ENCODE measurements at places on chromosomes 5 and 9.
A peak's percentile ranks its signal among the peaks of the same experiment; 100 is the strongest.

DNA sequence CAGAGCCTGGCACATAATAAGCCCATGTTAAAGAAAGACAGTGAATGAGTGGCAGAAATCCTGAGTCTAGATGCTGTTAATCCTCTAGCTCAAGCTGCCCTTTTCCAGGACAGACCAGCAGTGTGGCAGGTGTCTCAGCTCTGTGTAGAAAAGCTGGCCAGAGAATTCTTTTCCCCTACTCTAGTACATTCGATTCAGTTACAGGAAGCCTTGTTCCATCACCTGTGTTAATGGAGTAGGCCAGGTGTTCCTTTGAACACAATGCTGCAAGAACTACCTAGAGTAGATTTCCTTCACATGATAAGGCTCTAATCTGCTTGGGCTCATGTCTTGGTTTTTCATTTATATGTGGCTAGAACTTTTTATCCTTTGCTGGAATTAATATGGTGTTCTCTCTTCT lies 52.5 kb downstream of the NUP214 start:
- H3K27me3 ChIP-seq: no peaks in the 10 kb centered on the region
- peaks cover 44% of the 10 kb centered on the region for H3K36me3 ChIP-seq
- peaks cover 16% of the 10 kb centered on the region for H3K4me1 ChIP-seq

DNA sequence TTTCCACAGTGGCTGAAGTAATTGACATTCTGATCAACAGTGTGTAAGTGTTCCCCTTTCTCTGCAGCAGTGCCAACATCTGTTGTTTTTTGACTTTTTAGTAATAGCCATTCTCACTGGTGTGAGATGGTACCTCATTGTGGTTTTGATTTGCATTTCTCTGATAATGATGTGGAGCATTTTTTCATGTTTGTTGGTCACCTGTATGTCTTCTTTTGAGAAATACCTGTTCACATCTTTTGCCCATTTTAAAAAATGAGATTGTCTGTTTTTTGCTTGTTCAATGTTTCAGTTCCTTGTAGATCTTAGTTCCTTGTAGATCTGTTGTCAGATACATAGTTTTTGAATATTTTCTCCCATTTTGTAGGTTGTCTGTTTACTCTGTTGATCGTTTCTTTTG lies 162.5 kb upstream of the PITX1 start:
- H3K27me3 ChIP-seq: peaks cover 56% of the 10 kb centered on the region
- no peak for DNase-seq
- H3K4me1 ChIP-seq: no peaks in the 10 kb centered on the region
- H3K36me3 ChIP-seq: no peaks in the 10 kb centered on the region
- H3K27ac ChIP-seq: no peak overlapping the region

- H3K4me3 ChIP-seq: peak overlapping the region; percentile 93
- no peak for DNase-seq
- H3K36me3 ChIP-seq: peaks cover 61% of the 10 kb centered on the region
- H3K27me3 ChIP-seq: no peaks in the 10 kb centered on the region
- peak overlapping the region; percentile 84 for H3K27ac ChIP-seq
Observed at GRCh38 chr5:177300951-177301350, 2.6 kb downstream of the RAB24 start.

DNA sequence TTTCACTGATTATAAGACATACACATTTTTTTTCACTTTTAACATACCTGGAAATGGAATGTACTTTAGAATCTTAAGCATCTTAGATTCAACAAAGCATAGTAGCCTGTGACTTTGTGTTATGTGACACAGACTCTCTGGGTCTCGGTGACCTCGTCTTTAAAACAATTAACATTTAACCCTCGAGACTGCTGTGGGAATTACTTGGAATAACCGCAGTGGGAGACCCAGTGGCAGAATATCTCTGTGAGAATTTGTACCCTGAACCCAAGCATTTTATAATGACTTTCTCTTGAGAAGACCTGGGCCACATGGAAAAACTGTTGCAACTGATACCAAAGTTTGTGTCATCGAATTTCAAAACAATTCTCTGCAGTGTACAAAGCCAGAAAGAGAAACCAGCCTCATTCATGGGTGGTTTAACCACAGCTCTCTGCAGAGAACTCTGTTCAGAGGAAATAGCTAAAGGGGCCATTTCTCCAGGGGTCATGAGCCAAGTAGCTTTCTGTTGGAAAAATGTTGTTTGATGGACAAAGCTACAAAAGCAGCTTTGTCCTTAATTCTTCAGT lies 10.0 kb upstream of the RETREG1 start:
- peak; percentile 43 for DNase-seq
- peak overlapping the region; percentile 45 for H3K27ac ChIP-seq
- H3K4me1 ChIP-seq: peaks cover 43% of the 10 kb centered on the region
- H3K36me3 ChIP-seq: no peaks in the 10 kb centered on the region
- H3K27me3 ChIP-seq: no peaks in the 10 kb centered on the region
- peak overlapping the region; percentile 28 for H3K4me3 ChIP-seq

GRCh38 chr5:122902263-122902662 lies 56.9 kb downstream of the SNX24 start:
- H3K27ac ChIP-seq: no peak overlapping the region
- peaks cover 12% of the 10 kb centered on the region for H3K4me1 ChIP-seq
- no peaks in the 10 kb centered on the region for H3K36me3 ChIP-seq
- DNase-seq: no peak
- no peak overlapping the region for H3K4me3 ChIP-seq

DNA sequence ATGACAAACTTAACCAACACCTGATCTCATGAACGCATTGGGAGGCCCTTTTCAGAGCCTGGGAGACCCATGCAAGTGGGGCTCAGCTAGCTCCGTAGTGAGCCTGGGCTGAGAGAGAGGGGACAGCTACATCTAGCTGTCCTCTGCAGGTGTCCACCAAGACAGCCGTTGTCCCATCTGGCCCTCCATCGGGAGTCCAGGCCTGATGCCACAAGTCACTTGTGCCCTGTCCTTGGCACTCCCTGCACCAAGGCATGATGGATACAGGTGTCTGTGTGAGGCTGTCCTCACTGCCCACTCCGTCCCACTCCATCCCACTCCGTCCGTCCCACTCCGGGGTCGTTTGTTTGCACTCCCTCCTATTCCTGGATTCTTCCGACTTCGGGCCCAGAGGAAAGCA lies 2.5 kb upstream of the EDF1 start:
- no peak for DNase-seq
- H3K4me3 ChIP-seq: peak overlapping the region; percentile 67
- H3K27ac ChIP-seq: no peak overlapping the region
- H3K36me3 ChIP-seq: peaks cover 10% of the 10 kb centered on the region

DNA sequence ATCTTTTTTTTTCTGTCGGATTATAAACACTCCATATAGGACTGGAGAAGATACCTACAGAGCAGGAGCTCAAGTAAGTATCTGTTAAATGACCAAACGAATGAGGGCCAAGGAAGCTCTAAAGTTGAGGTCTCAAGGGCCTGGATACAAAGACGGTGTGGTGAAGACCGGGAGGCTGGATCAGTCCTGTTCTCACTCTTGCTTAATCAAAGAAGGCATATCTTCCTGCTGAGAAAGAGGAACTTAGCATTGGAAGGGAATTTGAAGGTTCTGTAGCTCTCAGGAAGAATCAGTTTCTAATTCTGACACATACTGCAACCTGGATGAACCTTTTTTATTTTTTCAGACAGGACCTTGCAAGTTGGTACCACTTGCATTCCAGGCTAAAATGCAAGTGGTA lies 28.3 kb upstream of the PAX5 start:
- peaks cover 40% of the 10 kb centered on the region for H3K27me3 ChIP-seq
- no peaks in the 10 kb centered on the region for H3K36me3 ChIP-seq
- H3K4me1 ChIP-seq: no peaks in the 10 kb centered on the region
- DNase-seq: no peak
- H3K4me3 ChIP-seq: no peak overlapping the region
- no peak overlapping the region for H3K27ac ChIP-seq

DNA sequence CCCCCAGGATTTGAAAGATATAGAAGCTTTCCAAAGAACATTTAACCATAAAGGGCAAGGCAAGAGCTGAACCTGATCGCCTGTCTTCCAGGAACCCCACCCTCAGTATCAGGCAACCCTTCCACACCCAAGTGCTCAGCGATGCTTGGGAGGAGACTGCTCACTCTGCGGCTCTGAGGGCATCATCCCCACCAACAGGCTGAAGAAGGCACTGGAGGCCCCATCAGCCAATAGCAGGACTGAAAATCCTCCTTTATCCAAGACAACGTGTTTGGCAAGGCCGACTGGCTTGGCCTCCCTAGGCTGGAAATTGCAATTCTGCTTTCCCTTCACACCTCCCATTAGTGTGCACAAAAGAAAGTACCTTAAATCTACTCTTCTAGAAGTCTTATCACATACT lies 1.4 kb upstream of the PPP2CA start:
- DNase-seq: no peak
- H3K27ac ChIP-seq: peak overlapping the region; percentile 97
- H3K36me3 ChIP-seq: peaks cover 20% of the 10 kb centered on the region
- no peaks in the 10 kb centered on the region for H3K27me3 ChIP-seq

GRCh38 chr9:95007226-95007869 lies 280.8 kb downstream of the AOPEP start:
- peaks cover 15% of the 10 kb centered on the region for H3K36me3 ChIP-seq
- H3K4me3 ChIP-seq: peak overlapping the region; percentile 82
- no peak for DNase-seq
- H3K27me3 ChIP-seq: peaks cover 29% of the 10 kb centered on the region
- peaks cover 41% of the 10 kb centered on the region for H3K4me1 ChIP-seq
- peak overlapping the region; percentile 79 for H3K27ac ChIP-seq

GRCh38 chr9:89601306-89601705 lies 3.5 kb upstream of the GADD45G start:
- no peak for DNase-seq
- peaks cover 10% of the 10 kb centered on the region for H3K27me3 ChIP-seq

- no peak for DNase-seq
- no peaks in the 10 kb centered on the region for H3K27me3 ChIP-seq
- H3K4me3 ChIP-seq: no peak overlapping the region
Observed at GRCh38 chr9:76115982-76116646, 225.6 kb downstream of the PCSK5 start.

DNA sequence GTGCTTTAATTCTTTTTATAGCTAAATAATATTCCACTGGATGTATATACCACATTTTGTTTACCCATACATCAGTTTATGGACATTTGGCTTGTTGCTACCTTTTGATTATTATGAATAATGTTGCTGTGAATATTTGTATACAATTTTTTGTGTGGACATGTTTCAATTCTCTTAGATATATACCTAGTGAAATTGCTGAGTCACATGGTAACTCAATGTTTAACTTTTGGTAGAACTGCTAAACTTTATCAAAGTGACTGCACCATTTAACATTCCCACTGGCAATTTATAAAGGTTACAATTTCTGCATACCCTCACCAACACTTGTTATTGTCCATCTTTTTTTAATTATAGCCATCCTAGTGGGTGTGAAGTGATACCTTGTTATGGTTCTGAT lies 22.1 kb downstream of the IL31RA start:
- H3K4me1 ChIP-seq: peaks cover 17% of the 10 kb centered on the region
- no peaks in the 10 kb centered on the region for H3K27me3 ChIP-seq
- H3K4me3 ChIP-seq: no peak overlapping the region

- H3K4me1 ChIP-seq: peaks cover 15% of the 10 kb centered on the region
- peaks cover 2% of the 10 kb centered on the region for H3K36me3 ChIP-seq
- peak overlapping the region; percentile 77 for H3K4me3 ChIP-seq
Observed at GRCh38 chr9:32384002-32384363, 460 bp upstream of the ACO1 start.

GRCh38 chr5:124277767-124278545 lies 468.5 kb downstream of the ZNF608 start:
- no peaks in the 10 kb centered on the region for H3K36me3 ChIP-seq
- H3K27ac ChIP-seq: no peak overlapping the region
- H3K4me1 ChIP-seq: no peaks in the 10 kb centered on the region
- no peaks in the 10 kb centered on the region for H3K27me3 ChIP-seq
- DNase-seq: no peak
- H3K4me3 ChIP-seq: no peak overlapping the region

GRCh38 chr5:16160706-16161105 lies 18.9 kb downstream of the MARCHF11 start:
- H3K27me3 ChIP-seq: no peaks in the 10 kb centered on the region
- H3K36me3 ChIP-seq: no peaks in the 10 kb centered on the region
- DNase-seq: peak; percentile 10
- H3K4me1 ChIP-seq: no peaks in the 10 kb centered on the region
- H3K4me3 ChIP-seq: no peak overlapping the region
- no peak overlapping the region for H3K27ac ChIP-seq

DNA sequence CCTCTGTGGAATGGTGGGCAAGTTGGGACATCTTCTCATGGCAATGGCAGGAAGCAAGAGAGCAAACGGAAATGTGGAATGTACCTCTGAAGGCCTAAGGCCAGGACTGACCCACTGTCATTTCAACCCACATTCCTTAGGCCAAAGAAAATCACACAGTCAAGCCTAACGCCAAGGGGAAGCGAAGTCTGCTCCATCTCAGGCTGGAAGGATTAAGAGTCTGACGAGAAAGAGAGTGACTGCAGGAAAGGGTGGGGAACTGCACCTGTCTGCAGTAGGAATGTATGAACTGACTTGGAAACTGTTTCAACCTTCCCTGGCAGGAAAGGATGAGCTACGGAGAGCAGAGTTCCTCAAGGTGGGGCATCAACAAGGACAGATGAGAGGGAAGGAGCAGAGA lies 90.2 kb upstream of the TAS2R1 start:
- no peaks in the 10 kb centered on the region for H3K36me3 ChIP-seq
- H3K4me1 ChIP-seq: no peaks in the 10 kb centered on the region
- no peak overlapping the region for H3K4me3 ChIP-seq
- no peaks in the 10 kb centered on the region for H3K27me3 ChIP-seq

GRCh38 chr5:42666869-42667268 lies 89.7 kb upstream of the CCDC152 start:
- no peak overlapping the region for H3K27ac ChIP-seq
- no peak for DNase-seq
- H3K4me1 ChIP-seq: no peaks in the 10 kb centered on the region
- H3K36me3 ChIP-seq: no peaks in the 10 kb centered on the region
- H3K4me3 ChIP-seq: no peak overlapping the region

- no peak overlapping the region for H3K4me3 ChIP-seq
- peaks cover 9% of the 10 kb centered on the region for H3K27me3 ChIP-seq
- H3K36me3 ChIP-seq: no peaks in the 10 kb centered on the region
Observed at GRCh38 chr9:34777666-34778065, 67.7 kb upstream of the CCL21 start.

GRCh38 chr9:129613520-129614175 lies 7.3 kb downstream of the C9orf50 start:
- peaks cover 14% of the 10 kb centered on the region for H3K4me1 ChIP-seq
- peaks cover 2% of the 10 kb centered on the region for H3K36me3 ChIP-seq

DNA sequence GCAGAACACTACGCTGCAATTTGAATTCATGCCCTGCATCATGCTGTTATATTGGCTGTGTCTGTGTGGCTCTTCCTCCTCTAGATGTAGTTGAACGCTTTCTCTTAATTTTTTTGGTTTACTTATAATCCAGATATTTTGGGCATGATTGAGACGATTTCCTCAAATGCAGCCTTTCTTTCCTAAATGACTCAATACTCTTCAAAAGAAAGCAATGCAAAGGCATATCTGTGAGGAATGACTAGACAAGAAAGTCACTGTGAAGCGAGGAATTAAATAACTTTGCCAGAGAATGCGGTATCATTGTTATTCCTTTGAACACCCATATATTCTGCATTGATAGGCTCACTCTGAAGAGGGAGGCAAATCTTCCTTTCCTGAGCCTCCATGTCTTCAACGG lies 152.8 kb downstream of the YIPF5 start:
- no peak overlapping the region for H3K4me3 ChIP-seq
- H3K36me3 ChIP-seq: no peaks in the 10 kb centered on the region
- no peak for DNase-seq
